ENCODE measurements at places on chromosomes 16 and 17. TPM values are rescaled to one million over a fixed set of nuclear protein-coding genes. Genes with fewer than 3 reads are reported as not detected.
A peak's percentile ranks its signal among the peaks of the same experiment; 100 is the strongest.

The MT1H gene
- not detected for total RNA-seq

The MEIOB gene
- total RNA-seq, result not detected

The MLKL gene
- 1.4 TPM for total RNA-seq

The HAS3 gene
- total RNA-seq, result not detected

- no peak for DNase-seq
These were observed 388 bp downstream of the OXLD1 start for GRCh38 chr17:81666092-81666341.

- DNase-seq, result no peak
These were observed 10.6 kb downstream of the POLR3E start for GRCh38 chr16:22307838-22308237.

GRCh38 chr17:73156166-73156840, 8.5 kb upstream of the SSTR2 start:
- peak; percentile 63 for DNase-seq

DNA sequence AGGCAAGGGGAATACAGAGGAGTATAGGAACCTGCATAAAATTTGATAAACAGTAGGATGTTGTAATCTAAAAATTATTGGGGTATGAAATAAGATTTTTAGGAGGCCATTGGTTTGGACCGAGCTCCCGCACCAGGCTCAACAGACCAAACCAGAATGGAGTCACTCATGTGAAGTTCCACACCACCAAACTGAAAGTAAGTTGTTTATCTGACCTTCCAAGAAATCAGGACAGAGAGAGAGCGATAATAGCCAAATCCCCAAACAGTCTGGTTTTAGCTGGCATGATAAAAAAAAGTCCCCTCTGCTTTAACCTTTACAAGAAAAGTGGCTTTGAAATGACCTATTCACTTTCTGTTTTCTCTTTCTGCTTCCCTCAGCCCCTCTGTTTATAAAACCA, 45.7 kb upstream of the SIAH1 start:
- DNase-seq, result no peak

- DNase-seq, result no peak
These were observed 74.3 kb downstream of the FBXL20 start for GRCh38 chr17:39327109-39327508.

GRCh38 chr17:8056232-8056975, 17.5 kb downstream of the ALOX15B start:
- peak; percentile 70 for DNase-seq

DNA sequence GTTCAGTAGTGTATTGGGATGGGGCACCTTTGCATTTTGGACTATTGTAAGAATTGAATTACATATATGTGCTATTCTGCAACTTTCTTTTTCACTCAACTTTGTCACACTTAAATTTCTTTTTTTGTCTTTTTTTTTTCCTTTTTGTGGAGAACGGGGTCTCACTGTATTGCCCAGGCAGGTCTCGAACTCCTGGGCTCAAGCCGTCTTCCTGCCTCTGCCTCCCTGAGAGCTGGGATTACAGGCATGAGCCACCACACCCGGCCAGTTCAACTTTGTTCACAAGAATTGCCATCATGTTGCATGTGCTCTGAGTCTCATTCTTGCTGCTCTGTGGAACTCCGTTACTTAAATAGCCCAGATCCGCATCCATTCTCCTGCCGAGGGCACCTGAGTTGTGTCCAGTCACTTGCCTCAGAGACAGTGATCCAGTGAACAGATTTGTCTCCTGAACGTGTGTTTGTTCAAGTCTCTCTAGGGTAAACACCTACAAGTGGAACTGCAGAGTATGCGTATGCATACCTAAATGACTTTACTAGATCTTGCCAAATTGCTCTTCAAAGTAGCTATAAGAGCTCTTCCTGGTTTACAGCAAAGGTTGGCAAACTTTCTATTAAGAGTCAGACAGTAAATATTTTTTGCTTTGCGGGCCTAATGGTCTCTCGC, 3.4 kb upstream of the SLC38A10 start:
- DNase-seq, result no peak

DNA sequence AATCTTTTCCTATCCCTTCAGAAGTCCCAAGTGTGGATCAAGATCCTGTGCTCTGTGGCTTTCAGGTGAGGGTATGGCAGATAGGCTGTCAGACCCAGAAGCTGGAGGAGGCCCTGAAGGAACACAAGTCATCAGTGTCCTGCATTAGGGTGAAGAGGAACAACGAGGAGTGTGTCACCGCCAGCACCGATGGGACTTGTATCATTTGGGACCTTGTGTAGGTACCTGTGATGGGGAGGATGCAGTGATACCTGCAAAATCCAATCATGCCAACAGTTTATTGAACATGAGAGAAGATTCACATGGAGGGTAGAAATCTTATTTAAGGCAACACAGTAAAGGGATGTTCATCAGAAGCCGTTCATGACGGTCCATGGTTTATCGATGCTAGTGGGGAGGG, 10.0 kb upstream of the USP43 start:
- DNase-seq, result no peak

DNA sequence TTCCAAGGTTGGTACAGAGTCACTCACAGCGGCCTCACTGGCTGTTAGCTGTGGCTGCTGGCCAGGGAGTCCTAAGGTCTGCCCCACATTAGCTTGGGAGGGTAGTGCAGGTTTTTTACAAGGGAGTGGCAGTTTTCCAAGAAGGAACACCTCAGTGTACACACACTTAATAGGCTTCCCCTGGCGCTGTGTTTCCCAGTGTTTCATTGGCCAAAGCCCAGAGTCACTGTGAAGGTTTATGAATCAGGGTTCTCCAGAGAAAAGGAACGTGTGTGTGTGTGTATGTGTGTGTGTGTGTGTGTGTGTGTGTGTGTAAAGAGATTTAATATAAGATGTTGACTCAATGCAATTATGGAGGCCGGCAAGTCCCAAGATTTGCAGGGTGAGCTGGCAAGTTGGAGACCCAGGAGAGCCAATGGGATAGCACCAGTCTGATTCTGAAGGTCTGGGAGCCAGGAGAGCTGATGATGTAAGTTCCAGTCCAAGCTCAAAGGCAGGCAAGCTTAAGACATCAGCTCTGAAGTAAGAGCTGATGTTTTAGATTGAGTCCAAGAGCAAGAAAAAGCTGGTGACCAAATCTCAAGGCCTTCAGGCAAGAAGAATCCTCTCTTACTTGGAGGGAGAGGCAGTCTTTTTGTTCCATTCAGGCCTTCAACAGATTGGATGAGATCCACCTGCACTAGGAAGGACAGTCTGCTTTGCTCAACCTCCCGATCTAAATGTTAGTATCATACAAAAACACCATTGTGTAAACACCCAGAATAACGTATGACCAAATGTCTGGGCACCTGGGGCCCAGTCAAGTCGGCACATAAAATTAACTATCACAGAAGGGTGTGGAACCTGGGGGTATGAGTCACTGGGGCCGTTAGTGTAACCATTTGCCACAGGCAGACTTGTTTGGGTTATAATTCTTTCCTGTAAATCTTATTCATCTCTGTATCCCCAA, 206.8 kb downstream of the PRKCA start:
- peak; percentile 61 for DNase-seq

DNA sequence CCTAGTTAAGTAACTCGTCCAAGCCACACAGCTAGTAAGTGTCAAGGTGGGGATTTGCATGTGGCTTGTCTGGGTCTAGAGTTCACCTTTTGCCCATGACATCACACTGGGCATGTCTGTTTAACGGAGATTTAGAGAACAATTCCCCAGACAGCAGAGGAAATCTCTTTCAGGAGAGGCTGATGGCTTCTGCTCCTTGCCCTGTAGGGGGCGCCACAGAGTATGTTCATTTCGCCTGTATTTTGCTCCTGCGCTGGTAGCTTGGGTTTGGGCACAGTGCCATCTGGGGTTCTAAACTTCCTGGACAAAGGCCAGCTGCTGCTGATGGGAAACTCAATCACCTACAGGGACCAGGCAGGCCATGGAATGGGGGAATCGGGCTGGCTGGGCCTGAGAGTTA, 20.4 kb downstream of the OTOA start:
- DNase-seq, result peak; percentile 12

- no peak for DNase-seq
These were observed 4.4 kb downstream of the CDC27 start for GRCh38 chr17:47184681-47185080.

DNA sequence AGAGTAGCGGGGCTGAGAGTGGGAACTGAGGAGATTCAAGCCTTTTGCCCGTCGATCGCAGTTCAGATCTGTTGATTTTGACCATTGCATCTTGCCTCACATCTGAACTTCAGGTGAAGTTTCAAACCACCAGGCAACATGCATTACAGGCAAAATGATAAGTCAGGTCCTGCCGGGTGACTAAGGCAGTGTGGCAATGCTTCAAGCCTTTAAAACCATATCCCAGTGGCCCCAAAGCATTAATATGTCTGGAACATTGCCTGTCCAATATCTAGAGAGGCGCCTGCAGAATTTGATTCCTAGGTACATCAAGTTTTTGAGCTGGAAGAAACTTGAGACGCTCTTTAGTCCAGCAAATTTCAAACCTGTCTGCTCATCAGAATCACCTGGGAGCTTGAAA, 502.8 kb downstream of the MAF start:
- DNase-seq, result no peak
